Thoracic aorta (tissue), 2 donors: ENCODE measurements at places on chromosomes 4 and X.

- no peak for DNase-seq
These were observed 90.9 kb downstream of the EGF start for GRCh38 chr4:110003401-110004187.

GRCh38 chr4:158861766-158862165, 92.9 kb downstream of the FNIP2 start:
- DNase-seq = no peak

GRCh38 chr4:182555997-182556418, 312.8 kb downstream of the TENM3 start:
- no peak for DNase-seq

- DNase-seq = no peak
These were observed 12.8 kb downstream of the APLN start for GRCh38 chrX:129641941-129642340.

DNA sequence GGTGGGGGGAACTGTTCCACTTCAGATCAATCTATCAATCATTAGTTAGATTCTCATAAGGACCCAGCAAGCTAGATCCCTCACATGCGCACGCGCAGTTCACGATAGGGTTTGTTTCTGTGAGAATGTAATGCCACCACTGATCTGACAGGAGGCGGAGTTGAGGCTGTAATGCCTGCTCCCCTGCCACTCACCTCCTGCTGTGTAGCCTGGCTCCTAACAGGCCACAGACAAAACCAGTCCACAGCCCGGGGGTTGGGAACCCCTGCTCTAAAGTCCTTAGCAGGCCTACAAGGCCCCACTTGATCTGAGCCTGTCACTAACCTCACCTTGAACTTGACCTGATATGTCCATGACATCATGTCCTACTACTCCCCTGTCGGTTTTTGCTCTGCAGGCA, 30.3 kb downstream of the ARL9 start:
- DNase-seq = no peak

DNA sequence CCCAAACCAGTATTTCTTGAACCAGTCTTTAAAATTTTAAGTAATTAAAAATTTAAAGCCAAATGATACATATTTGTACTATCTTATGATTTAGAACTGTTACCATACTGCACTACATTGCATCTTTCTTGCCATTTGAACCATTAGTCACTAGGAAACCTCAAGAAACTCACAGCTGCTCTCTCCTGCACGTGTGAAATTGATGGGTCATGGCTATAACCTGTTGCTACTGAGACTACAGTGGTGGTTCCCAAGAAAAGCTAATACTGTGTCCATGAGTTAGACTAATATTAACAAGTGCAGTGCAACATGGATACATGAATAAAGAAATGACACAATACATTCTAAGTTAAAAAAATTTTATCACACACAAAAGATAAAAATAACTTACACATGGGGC, 88.4 kb downstream of the PDE5A start:
- no peak for DNase-seq

GRCh38 chrX:80879916-80880315, 70.2 kb upstream of the BRWD3 start:
- DNase-seq = no peak

DNA sequence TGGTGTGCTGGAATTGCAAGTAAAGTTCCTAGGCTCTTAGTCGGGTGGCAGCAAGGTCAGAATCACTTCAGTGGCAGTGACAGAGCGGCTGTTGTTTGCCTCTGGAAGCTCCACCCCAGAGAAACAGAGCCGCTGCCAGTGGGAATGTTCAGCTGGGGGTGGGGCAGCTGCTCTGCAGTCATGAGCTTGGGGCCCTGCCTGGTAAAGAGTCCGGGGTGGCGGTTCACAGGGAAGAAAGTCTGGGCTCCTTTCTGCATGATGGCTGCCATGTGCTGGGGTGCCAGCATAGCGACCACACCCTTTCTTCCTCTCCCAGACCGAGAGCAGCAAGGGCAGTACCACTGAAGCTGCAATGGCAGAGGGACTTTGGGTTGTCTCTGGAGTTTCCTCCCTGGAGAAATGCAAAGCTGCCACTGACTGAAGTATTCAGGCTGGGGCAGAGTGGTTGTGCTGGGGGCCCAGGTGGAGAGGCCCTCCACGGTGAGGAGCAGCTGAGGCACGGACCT, 108.8 kb upstream of the CENPE start:
- no peak for DNase-seq

DNA sequence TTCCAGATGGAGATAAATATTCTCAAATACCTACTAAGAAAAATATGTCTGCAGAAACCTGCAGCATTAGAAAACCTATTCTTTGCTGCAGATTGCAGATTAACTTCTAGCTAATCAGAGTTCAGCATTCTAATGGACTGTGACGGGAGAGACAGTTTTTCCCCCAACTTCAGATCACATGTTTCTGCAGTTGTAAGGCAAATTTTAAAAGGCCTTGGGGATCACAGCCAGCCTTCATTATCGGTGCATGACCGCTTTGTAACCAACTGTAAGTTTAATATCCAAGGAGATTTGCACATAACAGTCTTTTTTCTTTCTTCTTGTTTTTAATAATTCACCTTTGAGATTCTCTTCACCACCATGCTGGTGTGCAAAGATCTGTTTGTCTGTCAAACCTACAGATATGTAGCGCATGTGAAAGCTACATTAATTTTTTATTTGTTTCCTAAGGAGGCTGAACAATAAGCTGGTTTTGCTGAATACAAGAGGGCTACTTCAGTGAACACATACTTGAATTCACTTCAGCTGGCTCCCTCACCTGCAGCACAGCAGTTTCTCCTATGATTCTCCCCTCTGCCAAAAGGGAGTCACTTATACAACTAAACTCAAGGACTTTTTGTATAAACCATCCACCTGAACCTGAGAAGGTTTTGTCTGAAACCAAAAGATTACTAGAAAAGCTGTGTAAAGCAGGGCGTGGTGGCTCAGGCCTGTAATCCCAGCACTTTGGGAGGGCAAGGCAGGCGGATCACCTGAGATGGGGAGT, 488.5 kb downstream of the RPA4 start:
- DNase-seq = no peak

- DNase-seq = no peak
These were observed 163.2 kb downstream of the ANK2 start for GRCh38 chr4:113212613-113213012.

DNA sequence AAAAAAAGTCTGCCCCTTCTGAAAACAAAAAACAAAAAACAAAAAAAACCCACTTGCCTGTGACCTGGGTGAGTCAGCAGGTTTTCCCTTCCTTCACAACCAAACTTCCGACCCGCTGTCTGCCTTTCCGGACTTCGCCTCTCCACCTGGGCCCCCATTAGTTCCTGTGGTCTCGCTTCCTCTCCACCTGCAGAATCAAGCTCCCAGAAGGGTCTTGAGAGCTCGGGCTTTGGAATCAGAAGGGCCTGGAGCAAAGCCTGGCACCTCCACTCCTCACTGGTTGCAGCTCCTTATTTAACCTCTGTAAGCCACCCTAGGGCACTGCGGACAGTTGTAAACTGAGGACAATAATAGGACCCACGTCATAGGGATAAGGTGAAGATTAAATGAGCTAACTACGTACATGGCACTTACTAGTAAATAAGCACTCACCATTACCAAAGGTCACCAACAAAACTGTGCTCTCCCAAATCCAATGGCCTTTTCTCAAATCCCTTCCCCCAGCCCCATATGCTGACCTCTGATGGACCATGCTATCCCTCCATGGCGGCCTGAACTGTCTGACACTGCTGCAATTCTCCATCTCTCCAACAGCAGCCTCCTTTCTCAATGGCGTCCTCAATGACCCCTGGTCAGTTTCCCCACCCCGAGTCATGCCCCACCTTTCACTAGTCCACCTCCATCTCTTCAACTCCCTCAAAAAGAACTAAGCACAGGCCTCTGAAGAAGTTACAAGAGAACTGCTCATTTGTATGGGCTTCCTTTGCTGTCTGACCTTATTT, 64.2 kb downstream of the IRF2 start:
- no peak for DNase-seq

DNA sequence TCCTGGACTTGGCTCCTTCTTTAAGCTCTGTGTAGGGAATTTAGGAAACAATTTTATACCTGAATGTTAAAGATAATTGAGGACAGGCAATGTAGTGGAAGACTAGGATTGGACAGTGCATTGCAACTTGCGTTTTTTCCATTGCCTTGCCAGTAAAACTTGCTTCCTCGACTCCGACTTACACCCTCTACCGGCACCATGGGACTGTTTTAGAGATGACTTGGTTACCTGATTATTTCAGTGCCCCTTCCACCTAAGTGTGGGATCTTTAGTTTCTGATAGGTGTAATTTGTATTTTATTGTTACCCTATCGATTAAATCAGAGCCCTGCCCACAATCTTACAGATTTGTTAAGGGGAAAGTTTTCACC, 1.2 kb downstream of the PRPS1 start:
- no peak for DNase-seq

- no peak for DNase-seq
These were observed 25.3 kb downstream of the HS6ST2 start for GRCh38 chrX:132933170-132933569.

- DNase-seq = no peak
These were observed 56.3 kb downstream of the DTHD1 start for GRCh38 chr4:36337665-36338185.
